Aortic smooth muscle cell (primary cell): ENCODE measurements at places on chromosomes 12 and 14. TPM values are rescaled to one million over a fixed set of nuclear protein-coding genes. Genes with fewer than 3 reads are reported as not detected.

The ITGB7 gene
- 1.5 and 2.1 TPM in 2 replicates for total RNA-seq

The PMEL gene
- 0.26 and 1.2 TPM in 2 replicates for total RNA-seq

The HOXC12 gene
- total RNA-seq, result not detected in 2 replicates

The CERS5 gene
- 44.8 and 52.8 TPM in 2 replicates for total RNA-seq

The RAP1B gene
- total RNA-seq, result 238 and 295 TPM in 2 replicates

The ZFYVE21 gene
- 60.4 and 61.0 TPM in 2 replicates for total RNA-seq

The FOXM1 gene
- 8.5 and 9.3 TPM in 2 replicates for total RNA-seq

The TEX22 gene
- 0.13 and 0.37 TPM in 2 replicates for total RNA-seq

The ZNF385A gene
- 0.87 and 0.92 TPM in 2 replicates for total RNA-seq

The ASIC1 gene
- total RNA-seq, result 1.3 and 1.4 TPM in 2 replicates

The ANKRD52 gene
- total RNA-seq, result 16.8 and 18.5 TPM in 2 replicates

The MDGA2 gene
- not detected in 2 replicates for total RNA-seq

The PFKM gene
- total RNA-seq, result 71.5 and 74.9 TPM in 2 replicates

The TSPAN19 gene
- not detected in 2 replicates for total RNA-seq

The TMCC3 gene
- total RNA-seq, result 0.50 and 0.92 TPM in 2 replicates

The MUCL1 gene
- not detected in 2 replicates for total RNA-seq

The MAX gene
- 46.8 and 51.2 TPM in 2 replicates for total RNA-seq

The COX8C gene
- total RNA-seq, result not detected in 2 replicates

The KRT6C gene
- not detected in 2 replicates for total RNA-seq

The GPRC5A gene
- total RNA-seq, result 4.4 and 8.7 TPM in 2 replicates

The KRT6B gene
- total RNA-seq, result not detected in 2 replicates

The GPR162 gene
- total RNA-seq, result 5.7 and 7.9 TPM in 2 replicates

The PRKD1 gene
- 16.1 and 18.0 TPM in 2 replicates for total RNA-seq
